Hematopoietic multipotent progenitor cell treated with erythropoietin and hydrocortisone succinate and interleukin-3 and kit ligand, for 6 days (in vitro differentiated cells): ENCODE measurements at places on chromosomes 1 and 21.

- DNase-seq, result no peak
These were observed 14.4 kb downstream of the MTF2 start for GRCh38 chr1:93093332-93094006.

DNA sequence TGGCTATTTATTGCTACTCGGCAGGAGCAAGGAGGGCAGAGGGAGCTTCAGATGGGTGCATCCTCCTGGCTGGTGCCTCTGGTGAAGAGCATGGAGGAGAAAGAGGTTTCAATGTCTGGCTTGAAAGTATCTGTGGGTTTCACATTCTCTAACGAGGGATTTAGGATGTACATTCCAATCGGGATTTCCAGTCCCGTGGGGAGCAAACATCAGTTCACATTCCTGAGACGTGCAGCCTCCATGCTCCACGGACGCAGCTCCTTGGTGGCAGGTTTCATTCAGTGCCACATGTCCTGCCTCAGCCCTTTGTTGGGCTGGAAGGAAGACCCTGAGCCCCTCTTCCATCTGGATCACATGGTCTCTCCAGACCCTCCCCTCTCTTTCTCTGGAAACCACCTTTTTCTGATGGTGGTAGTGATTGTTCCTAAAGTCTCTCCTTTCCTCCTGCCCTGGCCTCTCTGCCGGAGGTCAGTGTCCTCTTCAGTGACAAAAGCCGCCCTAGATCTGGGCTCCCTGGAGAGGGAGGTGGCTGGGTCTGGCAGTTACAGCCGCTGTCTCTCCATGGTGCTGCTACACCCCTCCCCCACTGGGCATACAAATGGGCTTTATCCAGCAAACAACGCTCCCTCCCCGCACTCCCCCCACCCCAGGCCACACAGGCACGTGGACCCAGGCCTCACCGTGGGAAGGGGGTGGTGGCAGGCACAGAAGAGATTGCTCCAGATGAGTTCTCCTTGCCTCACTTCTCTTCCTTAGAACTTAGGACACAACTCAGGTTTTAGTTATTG is 826 bp upstream of the CA14 start:
- no peak for DNase-seq

- no peak for DNase-seq
These were observed 329.3 kb upstream of the NR5A2 start for GRCh38 chr1:199698222-199698621.

DNA sequence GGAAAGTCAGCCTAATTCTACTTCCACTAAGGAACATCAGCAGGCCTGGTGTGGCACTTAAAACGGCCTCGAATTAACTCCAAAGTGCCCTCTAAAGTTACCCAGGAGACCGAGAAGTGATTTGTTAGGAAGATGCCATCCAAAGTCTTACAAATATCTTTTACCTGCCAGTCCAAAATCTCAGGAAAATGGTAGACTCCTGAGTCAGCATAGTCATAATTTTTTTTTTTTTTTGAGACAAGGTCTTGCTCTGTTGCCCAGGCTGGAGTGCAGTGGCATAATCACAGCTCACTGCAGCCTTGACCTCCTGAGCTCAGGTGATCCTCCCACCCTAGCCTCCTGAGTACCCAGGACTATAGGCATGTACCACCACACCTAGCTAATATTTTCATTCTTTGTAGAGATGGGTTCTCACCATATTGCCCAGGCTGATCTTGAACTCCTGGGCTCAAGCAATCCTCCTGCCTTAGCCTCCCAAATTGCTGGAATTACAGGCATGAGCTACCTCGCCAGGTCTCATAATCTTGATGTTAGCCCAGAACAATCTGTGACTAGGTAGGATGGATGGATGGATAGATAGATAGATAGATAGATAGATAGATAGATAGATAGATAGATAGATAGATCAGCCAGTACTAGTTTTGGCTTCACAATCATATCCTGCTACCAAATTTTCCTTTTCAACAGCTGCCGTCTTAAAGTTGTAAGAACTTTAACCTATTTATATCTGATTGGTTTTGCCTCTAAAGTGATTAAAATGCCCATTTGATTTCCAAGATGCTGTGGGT is 25.3 kb upstream of the PPP2R5A start:
- DNase-seq, result no peak

DNA sequence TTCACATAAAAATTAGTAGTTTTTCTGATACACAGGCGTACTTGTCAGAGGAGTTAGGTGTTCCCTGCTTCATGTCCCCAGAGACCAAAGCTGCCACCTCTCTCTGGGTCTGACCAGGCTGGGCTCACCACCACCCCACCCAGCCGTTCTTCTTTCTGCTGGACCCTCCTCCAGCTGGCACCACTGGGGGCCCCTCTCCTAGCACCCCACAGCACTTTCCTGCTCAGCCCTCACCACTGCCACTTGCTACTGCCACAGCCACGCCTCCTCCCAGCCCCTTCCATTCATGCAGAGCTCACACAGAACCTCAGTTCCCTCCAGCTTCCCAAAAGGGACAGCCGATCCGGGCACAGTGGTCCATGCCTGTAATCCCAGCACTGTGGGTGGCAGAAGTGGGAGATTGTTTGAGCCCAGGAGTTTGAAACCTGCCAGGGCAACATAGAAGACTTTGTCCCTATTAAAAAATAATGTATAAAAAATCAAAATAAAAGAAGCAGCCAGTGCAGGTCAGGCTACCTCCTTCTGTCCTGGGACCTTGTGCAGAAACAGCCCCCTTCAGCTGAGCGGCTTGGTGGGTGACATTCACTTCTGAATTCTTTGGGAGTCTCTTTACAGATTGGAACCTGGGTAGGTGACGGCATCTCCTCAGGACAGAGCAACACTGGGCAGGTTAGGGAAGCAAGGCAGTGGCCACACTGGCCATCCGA is 208.3 kb downstream of the TOMM20 start:
- no peak for DNase-seq

GRCh38 chr21:29888437-29888836 is 51.4 kb downstream of the GRIK1 start:
- no peak for DNase-seq

DNA sequence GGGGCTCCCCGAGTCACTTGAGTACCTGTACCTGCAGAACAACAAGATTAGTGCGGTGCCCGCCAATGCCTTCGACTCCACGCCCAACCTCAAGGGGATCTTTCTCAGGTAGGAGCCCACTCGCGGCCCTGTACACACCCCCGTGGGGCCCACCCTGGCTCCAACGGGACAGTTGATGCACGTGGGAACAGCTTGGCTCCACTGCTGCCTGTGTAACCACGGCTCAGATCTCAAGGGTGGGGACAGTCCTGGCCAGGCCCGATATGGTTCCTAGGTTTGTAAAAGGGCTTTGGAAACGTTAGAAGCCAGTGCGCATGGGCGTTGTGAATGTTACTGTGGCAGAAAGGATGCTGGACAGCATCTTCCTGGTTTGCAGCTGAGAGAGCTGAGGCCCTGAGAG is 18.8 kb downstream of the PODN start:
- DNase-seq, result no peak

- no peak for DNase-seq
These were observed 51.1 kb downstream of the GLUL start for GRCh38 chr1:182340233-182341058.

DNA sequence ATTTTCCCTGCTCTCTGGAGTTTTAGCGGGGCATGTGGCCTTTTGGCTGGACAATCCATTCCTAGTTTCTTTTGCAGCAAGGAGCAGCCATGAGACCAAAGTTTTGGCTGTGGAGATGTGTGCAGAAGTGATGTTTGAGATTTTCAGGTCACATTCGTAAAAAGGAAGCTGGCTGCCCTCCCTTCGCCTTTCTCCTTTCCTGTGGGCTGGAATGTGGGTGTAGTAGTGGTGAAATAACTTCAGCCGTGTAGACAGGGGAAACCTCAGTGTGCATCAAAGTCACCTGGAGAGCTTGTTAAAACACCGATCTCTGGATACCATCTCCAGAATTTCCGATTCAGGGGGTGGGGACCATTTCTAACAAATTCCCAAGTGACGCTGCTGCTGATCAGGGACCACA is 5.3 kb upstream of the GPR88 start:
- DNase-seq, result no peak

- DNase-seq, result peak; percentile 14
These were observed 68.1 kb upstream of the SLC45A1 start for GRCh38 chr1:8249838-8250237.

- no peak for DNase-seq
These were observed 2.1 kb downstream of the ELK4 start for GRCh38 chr1:205629751-205630150.

GRCh38 chr1:29820401-29820800 is 584.1 kb downstream of the PTPRU start:
- DNase-seq, result no peak

- no peak for DNase-seq
These were observed 13.3 kb upstream of the FHAD1 start for GRCh38 chr1:15233689-15234088.

DNA sequence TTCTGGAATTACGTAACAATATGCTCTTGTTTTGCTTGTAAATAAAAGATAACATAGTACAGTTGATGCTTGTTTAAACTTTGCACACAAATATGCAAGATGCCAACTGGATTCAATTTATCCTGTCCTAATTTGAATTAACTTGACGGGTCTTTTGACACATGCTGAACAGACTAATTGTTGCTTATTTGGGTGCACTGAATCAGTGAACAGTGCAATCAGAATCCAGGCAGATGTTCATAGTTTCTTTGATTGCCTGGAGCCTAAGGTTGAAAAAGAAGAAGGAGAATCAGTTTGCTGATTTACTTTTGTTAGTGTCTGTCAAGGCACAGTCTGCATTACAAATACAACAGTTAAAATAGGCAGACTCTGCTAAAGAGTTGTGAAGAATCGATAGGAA is 307.9 kb downstream of the COL11A1 start:
- DNase-seq, result no peak

- peak; percentile 77 for DNase-seq
These were observed 11.9 kb upstream of the CLDN8 start for GRCh38 chr21:30227633-30228404.

GRCh38 chr1:207821464-207822045 is 69.7 kb downstream of the CD46 start:
- no peak for DNase-seq
